ENCODE measurements at places on chromosomes 12 and 14. TPM values are rescaled to one million over a fixed set of nuclear protein-coding genes. Genes with fewer than 3 reads are reported as not detected.

DNA sequence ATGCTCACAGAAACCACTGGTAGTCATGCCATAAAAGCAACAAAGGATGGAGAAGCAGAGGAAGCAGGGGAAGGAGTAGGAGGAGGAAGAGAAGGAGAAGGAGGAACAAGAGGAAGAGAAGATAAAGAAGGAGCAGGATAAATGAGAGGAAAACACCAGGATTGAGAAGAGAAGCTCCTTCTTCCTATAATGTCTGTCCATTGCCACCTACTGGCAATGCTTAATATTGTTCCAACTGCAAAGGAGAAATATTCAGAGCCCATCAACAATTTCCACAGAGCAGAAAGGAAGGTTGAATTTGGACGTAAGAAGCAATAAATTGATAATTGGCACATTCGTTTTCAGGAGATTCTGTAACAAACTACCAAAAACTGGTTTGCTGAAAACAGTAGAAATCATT, 898.4 kb downstream of the SLC16A7 start:
- no peak for DNase-seq

DNA sequence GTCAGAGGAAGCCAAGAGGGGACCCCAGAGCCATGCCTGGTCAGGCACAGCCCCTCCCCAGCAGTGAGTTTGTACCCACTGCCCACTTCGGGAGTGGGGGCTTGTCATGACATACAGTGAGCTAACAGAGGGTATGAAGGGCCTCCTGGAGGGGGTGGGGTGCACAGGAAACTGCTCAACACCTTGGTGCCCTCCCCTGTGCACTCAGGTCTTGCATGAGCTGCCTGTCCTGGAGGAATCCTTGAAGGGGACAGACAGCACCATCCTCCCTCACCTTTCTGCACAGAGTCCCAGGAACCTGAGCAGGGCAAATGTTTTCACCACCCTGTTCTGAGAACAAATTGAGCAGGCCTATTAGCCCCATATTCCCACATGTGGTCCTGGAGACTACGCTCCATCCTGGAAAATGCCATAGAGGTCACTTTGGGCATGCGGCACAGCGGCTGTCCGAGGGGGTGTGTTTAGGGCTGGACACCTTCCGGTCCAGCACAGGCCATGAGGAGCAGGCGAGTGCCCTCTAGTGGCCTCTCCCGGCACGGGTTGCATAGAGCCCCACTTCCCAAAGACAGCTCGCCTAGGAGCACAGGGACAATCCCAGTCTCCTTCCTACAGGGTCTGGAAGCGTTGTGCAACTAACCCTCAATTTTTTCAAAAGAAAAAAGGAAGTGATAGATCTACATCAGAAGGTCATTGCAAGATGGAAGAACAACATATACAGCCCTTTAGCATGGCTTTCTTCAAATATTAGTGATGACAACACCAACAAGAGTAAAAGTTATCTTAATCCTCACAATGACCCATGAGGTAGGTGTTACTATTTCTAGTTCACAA, 31.9 kb upstream of the ZFP36L1 start:
- DNase-seq: no peak

DNA sequence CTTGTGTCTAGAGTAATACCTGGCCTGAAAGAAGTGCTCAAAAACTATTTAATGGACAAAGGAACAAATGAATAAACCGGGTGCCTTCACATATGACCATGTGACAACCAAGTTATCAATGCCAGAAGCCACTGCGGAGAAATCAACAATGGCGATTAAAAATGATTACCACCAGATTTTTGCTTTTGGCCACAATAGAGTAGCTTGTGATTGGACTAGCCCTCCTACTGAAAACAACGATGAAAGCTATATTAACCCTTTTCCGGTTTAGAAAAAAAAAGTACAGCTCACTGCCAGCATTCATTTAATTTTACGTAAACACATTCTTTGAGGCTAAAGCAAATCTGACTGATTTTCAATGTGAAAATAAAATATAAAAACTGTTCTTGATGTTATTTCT, 41.6 kb upstream of the TTC7B start:
- no peak for DNase-seq

GRCh38 chr12:109358154-109358869, 10.6 kb downstream of the MYO1H start:
- no peak for DNase-seq

- DNase-seq: no peak
Measured at GRCh38 chr12:98470469-98471082, 44.8 kb upstream of the TMPO start.

GRCh38 chr14:105503296-105503640, 12.2 kb downstream of the TEDC1 start:
- no peak for DNase-seq

GRCh38 chr12:79217306-79217705, 352.7 kb downstream of the SYT1 start:
- DNase-seq: no peak

GRCh38 chr14:64878837-64879634, 671 bp downstream of the SPTB start:
- no peak for DNase-seq

- no peak for DNase-seq
Measured at GRCh38 chr14:85316701-85317410, 213.1 kb upstream of the FLRT2 start.

GRCh38 chr14:56300495-56300894, 182.3 kb downstream of the PELI2 start:
- no peak for DNase-seq

DNA sequence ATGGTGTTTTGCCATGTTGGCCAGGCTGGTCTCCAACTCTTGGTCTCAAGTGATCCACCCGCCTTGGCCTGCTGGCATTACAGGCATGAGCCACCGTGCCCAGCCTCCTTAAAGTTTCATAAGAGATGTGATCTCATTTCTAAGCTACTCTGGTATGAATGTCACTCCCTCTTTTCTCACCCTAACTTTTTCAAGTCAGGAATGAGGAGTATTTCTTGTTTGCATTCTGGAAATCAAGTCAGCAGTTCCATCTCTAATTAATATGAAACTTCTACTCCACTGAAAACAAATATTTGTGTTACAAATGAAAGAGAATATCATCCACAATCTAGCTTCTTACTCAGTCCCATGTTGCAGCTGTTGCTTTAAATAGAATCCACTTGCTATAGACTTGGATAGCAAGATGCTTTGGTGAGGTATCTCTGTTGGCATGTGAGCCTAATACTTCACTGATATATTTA, 61.3 kb downstream of the ARF6 start:
- DNase-seq: no peak

- no peak for DNase-seq
Measured at GRCh38 chr12:23893611-23894010, 55.9 kb downstream of the SOX5 start.

DNA sequence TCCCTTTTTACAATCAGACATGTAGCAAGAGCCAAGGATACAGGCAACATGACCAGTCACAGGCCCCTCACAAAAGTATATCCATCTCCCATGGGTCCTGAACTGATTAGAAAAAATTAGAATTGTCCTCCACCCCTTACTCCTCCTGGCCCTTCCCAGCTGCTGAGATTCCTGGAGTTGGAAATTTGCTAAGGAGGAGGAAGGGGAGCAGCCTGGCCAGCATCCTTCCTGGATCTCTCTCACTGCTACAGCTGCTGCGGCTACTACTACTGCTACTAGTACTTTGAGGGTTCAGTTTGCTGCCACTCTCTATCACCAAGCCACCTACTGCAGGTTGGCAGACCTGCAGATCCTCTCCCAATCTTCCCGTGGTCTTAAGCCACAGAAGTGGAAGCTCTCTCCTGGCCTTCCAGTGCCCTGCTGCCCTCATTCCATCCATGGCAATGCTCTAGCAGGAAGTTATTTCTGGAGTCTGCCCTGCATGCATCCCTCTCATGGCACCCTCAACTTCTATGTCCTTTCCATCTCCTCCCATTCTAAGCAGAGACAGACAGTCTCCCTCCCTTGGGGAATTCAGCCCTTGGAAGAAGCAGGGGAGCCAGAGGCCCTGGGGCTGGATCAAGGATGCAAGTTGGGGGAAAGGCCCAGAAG, 1.0 kb downstream of the ITGA7 start:
- DNase-seq: no peak

- DNase-seq: no peak
Measured at GRCh38 chr14:41144370-41144769, 462.3 kb upstream of the LRFN5 start.

GRCh38 chr14:87992346-87992717, 650 bp downstream of the GALC start:
- no peak for DNase-seq

- DNase-seq: no peak
Measured at GRCh38 chr12:53977596-53978445, 3.1 kb upstream of the HOTAIR start.

DNA sequence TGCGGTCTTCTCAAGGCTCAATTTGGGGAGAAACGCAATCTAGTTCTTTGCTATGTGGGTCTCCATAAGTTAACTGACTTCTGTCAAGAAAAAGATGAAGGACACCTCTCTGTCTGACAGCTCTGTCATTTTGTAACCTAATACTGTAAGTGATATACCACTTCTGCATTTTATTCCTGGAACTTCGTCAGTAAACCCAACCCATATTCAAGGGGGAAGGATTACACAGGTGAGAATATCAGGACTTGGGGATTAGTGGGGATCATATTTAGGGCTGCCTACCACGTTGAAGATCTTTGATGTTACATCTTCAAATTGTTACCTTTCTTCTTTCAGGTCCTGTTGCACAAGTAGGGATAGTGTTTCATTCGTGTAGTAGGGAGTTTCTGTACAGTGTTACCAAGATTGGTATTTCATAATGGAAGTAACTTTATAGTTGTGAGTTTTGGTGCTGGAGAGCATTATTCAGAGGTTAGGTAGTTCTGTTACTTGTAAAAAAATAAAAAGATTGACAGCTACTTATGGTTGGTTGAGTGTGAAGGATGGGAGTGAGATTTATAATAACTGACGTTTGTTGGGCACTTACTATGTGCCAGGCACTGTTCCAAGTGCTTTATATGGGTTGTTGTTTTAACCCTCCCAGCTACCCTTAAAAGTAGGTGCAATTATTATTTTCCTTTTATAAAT, 1.6 kb downstream of the TMEM260 start:
- DNase-seq: no peak

DNA sequence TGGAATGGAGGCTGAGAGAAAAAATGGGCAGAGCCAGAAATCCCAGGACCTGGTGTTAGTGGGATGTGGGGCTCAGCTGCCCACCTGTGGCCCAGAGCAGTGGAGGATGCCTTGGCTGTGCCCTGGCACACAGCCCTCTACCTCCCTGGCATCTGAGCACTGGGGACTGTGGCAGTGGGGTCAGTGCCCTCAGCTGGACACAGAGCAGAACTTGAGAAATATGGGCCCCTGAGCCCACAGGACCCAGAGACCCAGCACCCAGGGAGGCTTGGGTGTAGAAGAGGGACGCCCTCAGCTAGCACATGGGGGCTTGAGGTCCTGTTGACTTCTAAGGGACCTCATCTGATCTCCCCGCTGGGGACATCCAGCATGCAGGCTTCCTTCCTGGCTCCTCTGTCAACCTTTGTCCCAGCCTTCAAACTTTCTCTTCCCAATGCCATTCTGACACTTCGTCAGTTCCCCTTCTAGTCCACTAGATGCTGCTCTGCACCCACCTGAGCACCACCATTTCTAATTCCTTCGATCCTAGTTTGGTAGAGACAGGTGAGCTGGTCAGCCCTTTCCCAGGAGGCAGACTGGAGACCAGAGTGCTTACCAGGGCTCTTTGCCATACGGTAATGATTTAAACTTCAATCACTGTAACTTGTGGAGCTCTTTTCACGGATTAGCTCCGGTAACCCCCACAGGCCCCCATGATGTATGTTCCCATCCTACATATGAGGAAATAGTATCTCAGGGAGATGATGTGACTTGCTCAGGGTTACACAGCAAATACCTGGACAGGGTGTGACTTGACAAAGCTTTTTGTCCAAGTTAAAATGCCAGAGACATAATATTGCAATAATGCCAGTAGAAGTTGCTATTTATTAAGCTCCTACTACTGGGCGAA, 143.7 kb downstream of the ASCL4 start:
- DNase-seq: no peak

- DNase-seq: no peak
Measured at GRCh38 chr12:263574-263973, 938 bp upstream of the SLC6A13 start.

GRCh38 chr12:117470804-117471203, 109.4 kb upstream of the NOS1 start:
- no peak for DNase-seq

DNA sequence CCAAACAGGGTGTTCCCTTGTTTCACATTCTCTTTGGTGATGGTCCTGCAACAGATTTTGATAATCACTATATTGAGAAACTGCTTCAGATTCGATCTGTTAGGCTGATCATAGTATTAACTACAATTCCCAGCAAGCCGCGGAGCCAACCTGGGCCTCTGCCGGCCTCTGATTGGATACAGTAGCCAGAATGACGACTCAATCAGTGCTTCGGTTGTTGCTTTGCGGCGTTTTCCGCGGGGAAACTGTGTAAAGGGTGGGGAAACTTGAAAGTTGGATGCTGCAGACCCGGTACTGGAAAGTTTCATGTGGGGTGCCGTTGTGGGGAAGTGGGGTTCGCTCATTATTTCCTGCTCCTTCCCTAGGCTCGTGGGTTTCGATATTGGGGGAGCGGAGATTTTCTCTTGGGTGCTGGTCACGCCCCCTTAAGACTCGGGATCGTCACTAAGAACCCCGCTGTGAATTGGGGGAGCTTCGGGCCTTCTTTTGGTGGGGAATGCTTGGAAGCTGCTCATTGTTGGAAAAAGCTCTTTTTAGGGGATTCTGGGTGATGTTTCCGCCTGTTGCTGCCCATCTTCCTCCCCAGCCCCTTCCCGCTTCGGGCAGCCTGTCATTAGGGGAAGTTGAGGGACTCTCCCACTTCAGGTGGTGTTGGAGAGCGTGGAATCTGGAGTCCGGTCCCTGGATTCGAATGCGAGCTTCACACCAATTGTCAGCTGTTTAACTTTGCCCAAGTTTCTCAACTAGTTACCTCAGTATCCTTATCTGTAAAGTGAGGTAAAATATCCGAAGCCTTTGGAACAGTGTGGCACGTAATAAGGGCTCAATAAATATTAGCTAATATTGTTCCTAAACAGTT, at the start of gene RAD51B:
Gene RAD51B (plus strand): TSS at position 217 of the 859 bp plus-strand sequence.
- DNase-seq: peak; percentile 68

- peak; percentile 97 for DNase-seq
Measured at GRCh38 chr12:91877022-91877421, 268.6 kb downstream of the BTG1 start.

GRCh38 chr14:72614891-72615415, 278.9 kb downstream of the DPF3 start:
- DNase-seq: no peak

TAS2R30 gene
- total RNA-seq: 4.1 TPM

ST8SIA1 gene
- 4.0 TPM for total RNA-seq

KRT85 gene
- total RNA-seq: not detected

LRRK2 gene
- 4.0 TPM for total RNA-seq

KRT77 gene
- not detected for total RNA-seq

GLT1D1 gene
- not detected for total RNA-seq

SLC7A8 gene
- 2.5 TPM for total RNA-seq

GOLT1B gene
- 31.7 TPM for total RNA-seq

STK38L gene
- total RNA-seq: 21.7 TPM

TMPRSS12 gene
- total RNA-seq: not detected

PLEKHG7 gene
- not detected for total RNA-seq

CYP46A1 gene
- total RNA-seq: not detected

SMOC1 gene
- not detected for total RNA-seq

GSG1 gene
- total RNA-seq: not detected

CCDC88C gene
- 184 TPM for total RNA-seq
